ENCODE measurements at places on chromosomes 5 and 9.

DNA sequence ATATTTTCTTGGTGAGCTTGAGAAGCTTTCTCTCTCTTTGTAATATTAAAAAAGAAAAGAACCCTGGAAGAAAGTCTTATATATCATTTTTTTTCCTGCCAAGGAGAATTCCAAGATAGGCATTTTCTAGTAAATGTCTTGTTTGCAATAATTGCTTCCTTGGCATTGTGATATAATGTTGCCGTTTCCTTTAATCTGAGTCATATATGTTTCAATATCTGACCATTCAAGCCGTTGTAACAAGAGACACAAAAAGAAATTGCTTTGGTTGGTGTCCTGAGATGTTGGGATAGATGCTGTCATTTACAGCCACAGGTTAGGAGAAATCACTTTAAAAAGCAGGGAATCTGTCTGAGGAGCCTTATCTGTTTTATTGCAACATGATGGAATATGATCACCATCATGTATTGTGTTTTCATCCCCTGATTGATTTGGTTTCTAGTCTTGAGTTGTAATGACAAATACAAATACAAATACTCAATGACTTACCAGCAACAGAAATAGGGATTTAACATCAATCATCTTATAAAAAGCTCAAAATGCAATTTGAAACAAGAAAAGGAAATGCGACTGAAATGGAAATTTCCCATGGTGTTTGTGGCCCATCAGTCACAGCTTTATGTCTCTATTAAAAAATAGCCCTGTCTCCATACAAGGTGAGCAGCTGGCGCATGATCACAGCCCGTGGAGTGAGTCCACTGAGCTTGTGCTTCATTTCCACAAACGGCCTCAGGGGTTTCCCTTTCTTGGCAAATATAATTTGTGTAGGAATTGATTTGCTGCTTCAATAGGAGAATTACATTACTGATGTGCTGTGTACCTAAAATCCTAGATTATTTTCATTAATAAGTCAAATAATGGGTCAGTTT is 250.1 kb upstream of the TRPC7 start:
- DNase-seq: no peak

DNA sequence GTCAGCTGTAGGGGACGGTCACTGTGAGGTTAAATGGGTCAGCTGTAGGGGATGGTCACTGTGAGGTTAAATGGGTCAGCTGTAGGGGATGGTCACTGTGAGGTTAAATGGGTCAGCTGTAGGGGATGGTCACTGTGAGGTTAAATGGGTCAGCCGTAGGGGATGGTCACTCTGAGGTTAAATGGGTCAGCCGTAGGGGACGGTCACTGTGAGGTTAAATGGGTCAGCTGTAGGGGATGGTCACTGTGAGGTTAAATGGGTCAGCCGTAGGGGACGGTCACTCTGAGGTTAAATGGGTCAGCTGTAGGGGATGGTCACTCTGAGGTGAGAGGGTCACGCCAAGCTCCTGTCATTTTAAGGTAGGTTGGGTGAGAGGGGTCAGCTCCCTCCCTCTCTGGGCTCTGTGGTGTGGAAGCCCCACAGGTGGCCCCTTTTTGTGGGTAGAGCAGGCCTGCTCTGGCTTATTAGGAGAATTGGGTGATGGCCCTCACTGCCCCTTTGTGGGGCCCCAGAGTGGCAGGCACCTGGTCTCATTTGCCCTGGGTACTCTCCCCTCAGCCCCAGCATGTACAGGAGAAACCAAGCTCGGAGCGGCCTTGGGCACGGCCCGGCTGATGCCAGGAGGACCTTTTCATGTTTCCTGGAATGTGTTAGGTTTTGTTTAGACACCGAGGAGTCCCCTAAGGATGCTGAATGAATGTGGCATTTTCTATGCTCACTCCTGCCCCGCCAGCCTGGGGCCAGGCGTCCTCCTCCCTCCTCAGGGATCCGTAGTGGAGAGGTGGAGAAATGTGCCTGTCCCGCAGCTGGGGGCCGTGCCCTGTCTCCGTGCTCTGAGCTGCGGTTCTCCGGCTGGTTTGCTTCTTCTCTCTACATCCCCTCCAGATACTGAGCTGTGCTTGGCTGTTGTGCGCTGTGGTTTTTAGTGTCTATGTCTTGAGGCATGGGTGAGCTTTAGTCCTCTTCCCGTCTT is 31.4 kb downstream of the AHRR start:
- no peak for DNase-seq

- no peak for DNase-seq
Measured at GRCh38 chr9:127883959-127884358, 6.5 kb upstream of the AK1 start.

DNA sequence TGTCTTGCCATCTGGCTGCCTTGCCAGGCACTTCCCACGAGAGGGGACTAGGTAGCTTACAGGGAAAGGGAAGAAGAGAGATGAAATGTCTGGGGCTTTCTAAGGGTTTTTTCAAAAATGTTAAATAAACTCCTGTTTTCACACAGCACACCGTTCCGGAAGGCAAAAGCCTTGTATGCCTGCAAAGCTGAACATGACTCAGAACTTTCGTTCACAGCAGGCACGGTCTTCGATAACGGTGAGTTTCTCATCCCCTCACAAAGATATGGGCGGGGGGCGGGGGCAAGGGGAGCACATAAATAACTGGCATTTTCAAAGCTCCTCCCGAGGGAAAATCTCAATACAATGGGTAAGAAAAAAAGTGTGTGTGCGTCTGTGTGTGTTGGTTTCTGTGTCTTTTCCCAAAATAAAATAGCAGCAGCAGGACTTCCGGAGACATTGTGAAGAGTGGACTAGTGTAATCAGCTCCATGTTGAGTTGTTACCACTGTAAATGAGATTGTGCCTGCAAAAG is 189.6 kb downstream of the NR3C1 start:
- peak; percentile 57 for DNase-seq

- no peak for DNase-seq
Measured at GRCh38 chr5:101103874-101104273, 200.8 kb upstream of the ST8SIA4 start.

DNA sequence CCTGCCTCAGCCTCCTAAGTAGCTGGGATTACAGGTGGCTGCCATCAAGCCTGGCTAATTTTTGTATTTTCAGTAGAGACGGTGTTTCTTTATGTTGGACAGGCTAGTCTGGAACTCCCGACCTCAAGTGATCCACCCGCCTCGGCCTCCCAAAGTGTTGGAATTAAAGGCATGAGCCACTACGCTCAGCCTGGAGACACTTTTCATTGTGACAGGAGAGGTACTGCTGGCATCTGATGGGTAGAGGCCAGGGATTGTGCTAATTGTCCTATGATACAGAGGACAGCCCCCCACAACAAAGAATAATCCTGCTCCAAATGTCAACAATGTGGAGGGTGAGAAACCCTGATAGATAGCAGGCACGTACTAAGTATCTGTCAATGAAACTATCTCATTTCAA is 91.3 kb upstream of the SLC25A48 start:
- DNase-seq: no peak

DNA sequence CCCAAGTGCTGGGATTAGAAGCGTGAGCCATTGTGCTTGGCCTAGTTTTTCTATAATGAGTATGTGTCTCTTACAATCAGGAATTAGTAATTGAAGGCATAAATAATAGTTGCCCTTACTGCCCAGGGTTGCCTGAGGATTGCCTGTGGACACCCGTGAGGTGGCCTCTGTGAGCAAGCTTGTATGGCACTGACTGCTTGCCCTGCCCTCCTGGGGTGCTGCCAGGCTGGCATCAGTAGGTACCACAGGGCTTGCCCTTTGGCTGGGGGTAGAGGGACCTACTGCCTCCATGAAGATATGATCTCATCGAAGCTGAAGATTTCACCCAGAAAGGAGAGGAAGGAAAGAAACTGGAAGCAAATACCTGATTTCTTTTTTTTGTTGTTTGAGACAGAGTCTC is 23.8 kb upstream of the PHF19 start:
- no peak for DNase-seq

- DNase-seq: no peak
Measured at GRCh38 chr5:74767579-74767913, 497 bp downstream of the NSA2 start.

- DNase-seq: no peak
Measured at GRCh38 chr5:87912419-87912818, 356.2 kb downstream of the TMEM161B start.
